ENCODE measurements at places on chromosomes 2 and 18.

GRCh38 chr2:127080938-127081755, 25.8 kb downstream of the BIN1 start:
- no peak for DNase-seq

DNA sequence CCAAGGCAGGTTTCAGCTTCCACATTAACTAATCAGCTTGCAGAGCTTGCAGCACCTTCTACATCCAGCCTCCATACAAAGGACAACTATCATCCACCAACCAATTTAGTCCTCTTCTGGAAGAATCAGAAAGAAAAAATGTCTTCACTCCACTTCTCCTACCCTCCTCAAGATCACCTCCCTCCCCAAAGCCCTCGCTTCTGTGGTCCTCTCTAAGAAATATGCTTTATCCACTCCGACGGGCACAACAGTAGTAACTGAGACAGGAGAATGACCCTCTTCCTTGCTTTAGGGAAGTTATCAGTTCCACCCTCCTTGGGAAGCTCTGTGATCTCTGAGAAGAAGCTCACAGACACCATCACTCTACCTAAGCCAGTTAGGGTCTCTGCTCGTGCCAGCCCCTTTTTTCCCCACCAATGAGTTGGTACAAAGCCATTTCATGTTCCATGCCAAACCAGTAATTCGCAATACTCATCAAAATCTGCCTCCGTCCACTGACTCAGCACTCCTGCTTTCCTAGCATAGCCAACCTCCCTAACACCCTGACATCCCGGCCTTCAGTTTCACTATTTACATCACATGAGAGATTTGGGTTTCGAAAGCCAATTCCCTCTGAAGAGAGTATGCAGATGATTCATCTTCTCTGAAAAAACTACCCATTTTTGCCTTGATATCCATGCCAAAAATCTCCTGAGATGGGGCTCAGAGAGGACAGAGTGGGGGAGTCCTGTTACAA, 114.1 kb upstream of the PKDCC start:
- no peak for DNase-seq

DNA sequence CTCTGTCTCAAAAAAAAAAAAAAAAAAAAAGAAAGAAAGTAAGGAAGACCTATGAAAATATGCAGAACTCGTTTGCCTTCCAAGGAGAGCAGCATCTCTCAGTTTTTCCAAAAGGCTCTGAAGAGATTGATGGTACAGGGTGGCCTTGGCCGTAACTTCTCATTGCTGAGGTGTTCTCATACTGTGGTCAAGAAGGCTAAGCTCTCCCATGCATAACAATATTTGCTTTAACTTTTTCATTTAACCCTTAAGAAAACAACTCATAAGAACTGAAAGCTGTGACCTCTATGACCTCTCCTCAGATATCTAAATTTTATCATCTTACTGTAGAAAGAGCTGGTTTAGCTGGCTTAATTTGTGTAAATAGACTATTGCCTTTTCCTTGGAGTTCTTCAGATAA, 37.1 kb upstream of the GATA6 start:
- DNase-seq: no peak

DNA sequence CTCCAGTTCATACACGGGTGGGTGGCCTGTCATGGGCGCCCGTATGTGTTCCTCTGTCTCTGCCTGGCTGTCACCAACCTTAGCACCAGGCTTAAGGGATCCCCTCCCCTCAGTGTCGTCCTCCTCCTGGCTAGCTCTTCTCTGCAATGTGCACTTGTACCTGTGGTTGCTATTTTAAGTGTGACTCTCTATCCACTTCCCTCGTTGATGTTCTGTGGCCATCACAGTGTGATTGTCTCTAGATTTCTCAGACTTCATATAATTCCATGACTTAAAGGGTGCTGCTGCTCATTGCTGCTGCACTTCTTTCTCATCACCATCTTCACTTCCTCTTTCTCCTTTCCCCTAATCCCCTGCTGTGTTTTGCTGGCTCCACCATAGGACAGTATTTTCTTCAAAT, 143.4 kb downstream of the EML6 start:
- DNase-seq: no peak

- no peak for DNase-seq
Measured at GRCh38 chr2:168145011-168145410, 102.4 kb downstream of the STK39 start.

DNA sequence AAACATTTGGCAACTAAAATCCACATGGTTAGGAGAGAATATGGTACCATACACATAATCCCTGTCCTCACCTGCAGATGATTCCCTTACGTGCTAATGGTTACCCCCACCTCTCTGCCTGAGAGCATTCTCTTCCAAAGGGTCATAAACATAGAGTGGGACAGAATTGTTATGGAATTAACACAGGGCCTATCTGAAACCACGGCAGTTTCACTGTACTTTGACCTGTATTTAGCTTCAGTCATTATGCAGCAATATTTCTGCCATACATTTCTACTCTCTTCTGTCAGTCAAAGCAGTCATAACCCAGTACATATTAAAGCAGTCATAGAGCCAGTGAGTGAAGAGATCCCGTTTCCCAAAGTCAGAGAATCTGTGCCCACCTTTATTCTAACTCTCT, 1128.9 kb upstream of the NXPH2 start:
- no peak for DNase-seq

DNA sequence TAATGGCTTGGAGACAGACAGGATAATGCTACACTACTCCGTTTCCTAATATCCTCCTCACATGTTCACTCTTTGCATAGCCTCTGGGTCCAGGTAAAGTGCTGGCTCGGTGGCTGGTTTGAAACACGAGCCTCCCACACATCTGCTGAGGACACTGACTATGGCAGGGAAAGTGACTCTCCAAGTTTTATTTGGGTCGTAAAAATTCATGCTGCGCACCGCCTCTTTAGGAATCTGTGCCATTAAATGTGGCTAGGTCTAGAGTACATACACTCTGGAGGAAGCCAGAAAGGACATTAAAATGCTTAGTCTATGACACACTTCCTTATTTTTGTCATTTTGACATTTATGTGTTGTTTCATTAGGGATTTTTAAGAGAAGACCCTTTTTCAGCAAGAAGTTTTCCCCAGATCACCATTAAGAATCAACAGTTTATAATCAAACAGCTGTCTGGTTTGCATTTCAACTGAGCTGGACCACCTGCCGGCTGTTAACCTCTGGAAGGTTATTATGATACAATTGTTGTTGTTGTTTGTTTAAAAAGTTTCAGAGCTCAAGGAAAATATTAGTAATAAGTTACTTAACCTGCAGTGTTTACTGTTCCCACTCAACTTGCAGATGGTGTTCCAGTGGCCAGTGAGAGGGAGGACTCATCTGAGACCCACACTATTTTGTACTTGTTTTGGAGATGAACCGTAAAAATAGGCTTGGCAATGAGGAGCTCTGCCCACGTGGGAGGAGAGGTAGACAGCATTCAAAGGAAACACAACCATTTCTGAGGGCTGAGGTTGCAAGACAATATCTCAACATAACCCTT, 443.3 kb upstream of the MEIS1 start:
- no peak for DNase-seq

GRCh38 chr2:168354499-168354898, 101.6 kb upstream of the CERS6 start:
- no peak for DNase-seq

All from posterior vena cava (tissue), 2 donors.